ENCODE measurements at places on chromosomes 5 and 9.
A peak's percentile ranks its signal among the peaks of the same experiment; 100 is the strongest.

DNA sequence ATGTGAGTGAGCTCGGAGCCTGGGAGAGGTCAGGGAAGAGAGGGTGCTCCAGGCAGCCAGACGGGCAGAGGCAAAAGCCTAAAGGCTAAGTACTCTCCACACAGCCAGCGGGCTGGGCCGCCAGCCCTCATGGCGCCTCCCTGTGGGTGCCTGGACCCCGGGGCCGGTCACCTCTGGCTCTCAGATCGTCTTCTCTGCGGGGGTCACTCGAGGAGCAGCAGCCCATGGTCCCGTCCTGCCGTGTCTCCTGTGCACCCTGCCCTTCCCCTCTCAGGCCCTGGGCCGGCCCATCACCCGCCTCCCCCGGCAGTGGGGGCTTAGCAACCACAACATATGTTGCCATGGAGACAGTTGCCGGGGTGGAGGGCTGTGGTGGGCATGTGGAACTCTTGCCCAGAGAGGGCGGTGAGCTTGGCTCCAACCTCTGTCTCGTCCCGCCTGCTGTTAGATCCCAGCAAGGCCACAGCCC, 4.2 kb downstream of the AK1 start:
- DNase-seq, result peak; percentile 48

DNA sequence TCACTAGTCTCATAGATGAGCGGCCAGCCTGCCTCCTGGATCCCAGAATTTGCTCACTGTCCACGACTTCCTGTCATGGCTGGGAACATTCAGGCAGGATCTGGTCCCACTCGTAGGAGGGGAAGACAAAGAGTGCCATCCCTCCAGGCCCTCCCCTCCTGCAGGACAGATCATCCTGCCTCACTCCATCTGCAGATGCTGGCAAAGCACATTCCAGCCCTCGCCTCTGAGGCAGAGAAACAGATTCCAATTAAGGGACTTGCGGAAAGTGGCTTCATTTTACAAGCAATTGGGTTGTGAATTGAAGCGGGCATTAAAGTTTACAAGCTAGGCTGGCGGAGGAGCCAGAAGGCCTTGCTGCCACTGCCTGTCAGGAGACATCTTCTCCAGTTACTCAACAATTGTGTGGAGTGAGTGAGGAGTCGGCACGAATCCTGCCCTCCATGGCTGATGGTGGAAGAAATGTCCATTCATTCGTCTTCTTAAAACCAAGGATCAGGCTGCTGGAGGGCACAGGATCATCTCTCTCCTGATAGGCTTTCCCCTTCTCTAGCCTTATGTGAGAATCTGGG, 41.8 kb upstream of the KCNMB1 start:
- DNase-seq, result no peak

DNA sequence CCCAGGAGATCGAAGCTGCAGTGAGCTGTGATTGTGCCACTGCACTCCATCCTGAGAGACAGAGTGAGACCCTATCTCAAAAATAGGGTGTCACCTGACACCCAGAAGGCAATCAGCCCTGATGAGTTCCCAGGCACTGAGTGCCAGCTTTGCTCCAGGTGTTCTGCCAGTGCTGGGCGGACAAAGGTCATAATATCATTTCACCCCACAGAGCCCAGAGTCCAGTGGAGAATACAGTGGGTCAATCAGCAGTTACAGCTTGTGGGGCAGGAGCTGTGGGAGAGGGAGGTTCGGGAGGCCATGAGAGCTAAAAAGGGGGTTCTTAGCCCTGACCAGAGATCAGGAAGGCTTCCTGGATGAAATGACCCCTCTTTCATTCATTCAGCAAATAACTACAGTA, 24.4 kb upstream of the SH3RF2 start:
- DNase-seq, result no peak

DNA sequence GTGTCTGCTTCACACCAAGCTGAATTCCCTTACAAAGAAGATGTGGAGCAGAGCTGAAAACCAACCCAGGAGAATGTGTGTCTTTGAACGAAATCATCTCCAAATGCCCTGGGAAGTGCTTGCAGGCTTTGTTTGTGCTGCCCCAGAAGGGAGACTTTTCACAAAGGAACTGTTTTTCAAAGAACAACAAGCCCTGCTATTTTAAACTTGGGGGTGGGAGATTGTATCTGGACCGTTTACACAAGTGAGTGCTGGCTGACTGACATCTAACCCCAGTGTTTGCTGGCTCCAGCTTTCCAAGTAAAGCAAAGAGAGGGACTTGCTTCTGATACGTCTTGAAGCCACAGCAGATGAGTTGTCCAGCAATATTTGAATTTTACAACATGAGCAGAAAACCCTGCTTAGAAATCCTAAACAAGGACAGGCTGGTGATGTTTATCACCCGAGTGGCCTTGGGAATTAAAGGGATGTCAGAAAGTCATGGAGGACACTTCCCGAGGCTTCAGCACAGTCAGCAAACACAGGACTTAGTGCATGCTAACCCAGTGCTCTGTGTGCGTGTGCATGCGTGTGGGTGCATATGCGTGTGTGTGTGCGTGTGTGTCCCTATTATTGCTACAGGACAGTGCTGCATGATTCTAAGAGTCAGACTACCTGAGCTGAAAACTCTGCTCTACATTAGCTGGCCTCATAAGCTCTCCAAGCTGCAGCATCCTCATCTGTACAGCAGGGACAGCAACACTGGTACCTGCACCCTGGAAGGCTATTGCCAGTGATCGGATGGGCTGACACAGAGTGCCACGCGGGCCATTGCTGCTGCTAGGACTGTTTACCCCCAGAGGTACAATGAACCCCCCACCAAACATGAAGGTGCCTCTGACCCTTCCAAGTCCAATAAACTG, 1.4 kb downstream of the ADAMTS12 start:
- peak; percentile 46 for DNase-seq

DNA sequence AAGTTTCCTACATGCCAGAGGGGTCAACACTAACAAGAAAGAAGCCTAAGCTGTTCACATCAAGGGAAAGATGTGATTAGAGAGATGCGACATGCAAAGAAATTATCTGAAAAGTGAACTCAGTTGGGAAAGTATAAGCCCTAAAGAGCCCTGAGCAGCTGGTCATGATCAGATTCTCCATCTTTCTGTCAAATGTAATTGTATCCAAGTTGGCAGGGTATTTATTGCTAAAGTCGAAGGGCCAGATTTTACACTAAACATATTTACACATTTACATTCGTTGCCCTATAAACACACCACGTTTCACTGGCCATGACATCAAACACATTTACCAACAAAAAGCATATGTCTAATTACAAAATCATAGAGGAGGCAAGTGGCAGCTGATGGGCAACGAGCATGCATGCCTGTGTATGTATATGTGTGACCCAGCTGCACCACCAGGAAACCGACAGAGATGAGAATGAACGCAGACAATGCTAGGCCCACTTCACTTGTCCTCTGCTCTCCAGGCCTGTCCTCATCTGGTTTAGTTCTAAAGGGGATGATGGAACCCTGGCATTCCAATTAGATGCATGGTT, 6.3 kb downstream of the FOXD1 start:
- peak; percentile 16 for DNase-seq

All from neural progenitor cell (in vitro differentiated cells).